ENCODE measurements at places on chromosomes 1 and 21.

DNA sequence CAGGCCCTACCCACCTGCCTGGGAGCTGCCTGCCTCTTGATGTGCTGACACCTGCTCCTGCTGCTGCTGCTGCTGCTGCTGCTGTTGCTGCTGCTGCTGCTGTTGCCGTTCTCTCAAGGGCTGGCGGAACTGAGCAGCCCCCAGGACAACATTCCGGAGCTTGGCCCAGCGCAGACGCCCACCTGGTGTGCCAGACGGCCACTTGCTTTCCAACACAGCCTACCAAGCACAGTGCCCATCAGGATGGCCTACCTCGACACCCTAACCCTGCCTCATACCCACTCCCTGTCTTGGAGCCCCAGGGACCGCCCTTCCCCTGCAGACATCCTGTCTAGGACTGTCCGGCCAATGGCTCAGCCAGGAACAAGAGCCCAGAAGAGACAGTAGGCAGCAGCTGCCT, 11.8 kb downstream of the DENND4B start:
- no peak for DNase-seq

DNA sequence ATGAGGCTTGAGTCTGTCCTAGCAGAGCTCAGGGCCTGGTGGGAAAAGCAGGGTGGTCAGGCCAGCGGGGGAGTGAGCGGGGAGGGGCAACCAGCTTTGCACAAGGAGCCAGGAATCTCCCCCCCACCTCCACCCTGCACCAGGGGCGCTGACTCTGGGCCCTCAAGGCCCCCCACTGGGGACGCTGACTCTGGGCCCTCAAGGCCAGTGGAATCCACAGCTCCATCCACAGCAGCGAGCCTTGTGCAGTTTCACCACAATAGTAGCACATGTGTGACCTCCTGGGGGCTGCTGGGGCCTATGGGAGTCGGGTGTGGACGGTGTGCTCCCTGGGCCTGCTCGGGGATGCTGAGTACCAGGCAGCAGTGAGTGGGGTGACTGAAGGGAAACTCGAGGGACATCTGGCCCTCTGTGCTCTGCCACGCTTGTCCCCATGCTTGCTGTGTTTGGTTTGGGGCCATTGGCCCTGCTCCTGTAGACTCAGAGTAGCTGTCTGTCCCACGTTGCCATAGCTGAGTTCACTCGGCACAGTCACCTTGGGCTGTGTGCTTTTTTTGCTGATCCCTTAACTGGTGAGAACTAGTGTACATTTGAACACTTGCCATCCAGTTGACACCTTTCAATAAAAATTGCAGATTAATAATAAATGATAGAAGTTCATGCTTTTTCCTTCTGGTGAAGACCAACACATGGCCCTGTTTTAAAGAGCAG, 89.2 kb downstream of the ADARB1 start:
- no peak for DNase-seq

DNA sequence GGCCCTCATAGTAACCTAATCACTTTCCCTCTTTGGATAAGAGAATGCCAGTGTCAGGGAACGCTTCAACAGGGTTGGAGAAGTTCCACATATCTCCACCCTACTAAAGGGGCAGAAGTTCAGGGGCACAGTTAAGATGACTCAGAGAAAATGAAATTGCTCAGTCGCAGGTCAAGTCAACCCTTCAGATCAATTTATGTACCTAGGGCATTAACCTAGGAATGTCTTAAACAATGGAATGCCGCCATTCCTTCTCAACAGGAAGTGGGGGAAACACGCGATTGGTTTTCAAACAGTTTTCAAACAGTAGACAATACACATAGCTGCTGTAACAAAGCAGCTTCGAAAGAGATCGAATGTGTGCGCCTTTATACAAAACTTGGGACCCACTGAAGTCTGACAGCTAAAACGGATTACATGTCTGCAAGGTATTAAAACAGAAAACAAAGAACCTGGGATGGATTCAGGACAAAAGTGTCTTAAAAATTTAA, 897 bp downstream of the SLC25A24 start:
- no peak for DNase-seq

GRCh38 chr1:88784551-88784950, 100.5 kb downstream of the PKN2 start:
- no peak for DNase-seq

DNA sequence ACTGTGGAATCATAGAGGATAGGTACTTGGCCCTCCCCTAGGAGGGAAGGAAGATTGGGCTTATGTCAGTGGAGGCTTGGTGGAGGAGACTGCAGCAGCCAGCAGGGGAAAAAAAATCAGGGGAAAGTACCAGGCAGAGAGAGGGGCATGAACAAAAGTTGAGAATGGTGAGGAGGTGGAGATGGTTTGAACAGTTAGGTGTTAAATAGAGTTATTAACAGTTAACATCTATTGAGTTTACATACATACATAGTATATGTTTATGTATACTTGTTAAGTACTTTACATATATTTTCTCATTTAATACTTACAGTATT, 136.5 kb upstream of the HNRNPU start:
- no peak for DNase-seq

DNA sequence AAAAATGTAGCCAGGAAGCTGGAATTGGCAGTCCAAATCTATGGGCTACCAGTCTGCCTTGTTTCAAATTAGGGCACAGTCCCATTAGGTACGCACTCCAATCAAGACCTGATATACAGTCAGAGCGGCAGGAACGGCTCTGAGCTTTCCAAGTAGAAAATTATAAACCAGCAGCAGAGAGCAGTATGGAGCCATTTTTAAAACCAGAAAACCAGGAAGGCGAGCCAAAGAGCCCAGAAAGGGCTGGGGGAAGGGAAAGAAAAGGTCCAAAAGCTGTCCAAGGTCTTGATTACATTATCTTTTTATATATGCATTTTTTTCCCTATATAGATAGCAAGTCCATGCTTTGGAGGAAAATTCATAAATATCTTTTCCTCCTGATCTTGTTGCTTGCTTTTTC, 719.0 kb downstream of the RWDD3 start:
- DNase-seq, result no peak

- no peak for DNase-seq
Observed at GRCh38 chr21:29378832-29379231, 80.1 kb downstream of the BACH1 start.

DNA sequence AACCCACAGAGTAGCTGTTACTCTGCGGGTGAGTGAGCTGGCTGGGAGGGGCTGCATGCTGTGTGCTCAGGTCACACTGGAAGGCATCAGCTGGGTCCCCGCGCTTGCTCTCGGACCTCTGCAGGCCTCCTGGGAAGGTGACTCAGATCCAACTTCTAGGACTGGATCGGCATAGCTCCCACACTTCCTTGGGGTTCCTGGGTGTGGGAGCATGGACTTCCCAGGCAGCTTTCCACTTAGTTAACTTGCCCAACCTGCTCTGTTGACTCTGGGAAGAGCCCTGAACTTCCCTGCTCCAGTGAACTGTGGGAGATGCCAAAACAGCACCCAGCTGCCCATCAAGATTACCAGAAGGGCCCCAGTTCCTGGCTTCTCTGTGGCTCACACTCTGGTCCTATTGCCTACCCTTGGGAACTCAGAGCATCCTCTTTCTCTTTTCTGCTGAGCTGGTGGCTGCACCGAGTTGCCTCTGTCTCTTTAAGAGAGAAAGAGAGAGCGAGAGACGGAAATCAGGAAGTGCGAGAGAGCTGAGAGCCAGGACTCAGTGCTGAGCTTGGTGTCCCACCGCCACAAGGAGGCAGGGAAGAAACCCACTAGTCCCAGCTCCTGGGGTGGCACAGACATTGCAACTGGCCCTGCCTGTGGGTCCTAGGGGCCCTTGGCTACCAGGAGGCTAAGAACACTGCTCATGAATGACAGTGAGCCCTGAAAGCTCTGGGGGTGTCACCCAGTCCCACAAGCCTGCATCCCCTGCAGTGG, at the start of gene IKBKE:
TSS of gene IKBKE (plus strand) at position 544 of the 759 bp plus-strand sequence. CDS start 2,752 bp downstream, outside the sequence.
- no peak for DNase-seq

- DNase-seq, result peak; percentile 58
Observed at GRCh38 chr1:32246888-32247273, at the start of gene FAM167B. FAM167B (plus strand) TSS chr1:32247222; CDS start chr1:32247422, 200 bp downstream.

- no peak for DNase-seq
Observed at GRCh38 chr1:218771931-218772330, 401.7 kb upstream of the LYPLAL1 start.

GRCh38 chr21:41008974-41009373, 159.0 kb upstream of the BACE2 start:
- no peak for DNase-seq

DNA sequence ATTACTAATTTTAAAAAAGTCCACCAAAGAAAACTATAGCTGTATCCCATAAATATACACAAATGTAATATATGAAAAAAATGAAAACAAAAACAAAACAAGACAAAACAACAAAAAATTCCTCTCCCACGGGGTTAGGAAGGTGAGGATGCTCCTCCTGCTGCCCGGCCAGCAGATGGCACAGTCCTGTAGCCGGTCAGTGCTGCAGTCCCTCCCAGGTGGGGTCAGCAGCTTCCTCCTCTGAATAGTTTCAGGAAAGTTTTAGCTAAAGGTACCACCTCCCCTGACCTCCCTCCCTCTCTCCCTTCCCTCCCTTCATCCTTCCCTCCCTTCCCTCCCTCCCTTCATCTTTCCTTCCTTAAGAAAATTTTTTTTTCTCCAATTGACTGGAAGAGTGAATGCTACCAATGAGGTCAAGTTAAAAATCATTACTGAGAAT, 67.8 kb upstream of the BCL10 start:
- DNase-seq, result peak; percentile 45
